ENCODE measurements at places on chromosomes 1 and 21.

DNA sequence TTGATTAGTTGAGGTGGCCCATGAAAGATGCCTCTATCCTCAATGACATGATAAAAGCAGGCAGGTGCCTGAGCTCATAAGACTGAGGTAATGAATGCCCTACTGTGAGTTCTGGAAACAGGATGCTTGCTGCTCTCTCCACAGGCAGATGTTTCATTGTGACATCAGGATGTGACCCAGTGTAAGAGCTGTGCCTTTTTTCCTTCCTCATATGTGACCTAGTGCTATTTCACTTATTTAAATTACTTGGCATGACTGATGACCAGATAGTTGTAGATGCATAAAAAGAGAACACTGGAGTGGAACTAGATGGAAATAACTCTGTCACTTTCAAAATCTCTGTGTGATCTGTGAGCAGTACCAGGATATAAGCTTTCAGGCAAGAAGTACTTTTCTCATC lies 31.9 kb downstream of the KIF14 start:
- no peak for DNase-seq

- DNase-seq = peak; percentile 64
These were observed 32.8 kb downstream of the OSBPL9 start for GRCh38 chr1:51649593-51650091.

DNA sequence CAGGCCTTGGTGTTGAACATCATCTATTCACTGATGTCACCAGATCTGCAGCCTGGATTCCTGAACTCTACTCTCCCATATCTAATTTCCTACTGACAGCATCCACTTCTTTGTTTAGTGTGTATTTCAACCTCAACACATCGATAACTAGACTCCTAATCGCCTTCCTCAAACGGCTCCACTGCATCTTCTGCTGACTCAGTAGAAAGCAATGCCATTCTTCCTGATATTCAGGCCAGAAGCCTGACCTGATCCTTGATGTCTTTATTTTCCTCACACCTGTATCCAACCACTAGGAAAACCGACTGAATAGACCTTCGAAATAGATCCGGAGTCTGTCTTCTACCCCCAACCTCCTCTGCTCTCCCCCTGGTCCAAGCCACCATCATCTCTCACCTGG lies 466.9 kb downstream of the PCP4 start:
- no peak for DNase-seq

DNA sequence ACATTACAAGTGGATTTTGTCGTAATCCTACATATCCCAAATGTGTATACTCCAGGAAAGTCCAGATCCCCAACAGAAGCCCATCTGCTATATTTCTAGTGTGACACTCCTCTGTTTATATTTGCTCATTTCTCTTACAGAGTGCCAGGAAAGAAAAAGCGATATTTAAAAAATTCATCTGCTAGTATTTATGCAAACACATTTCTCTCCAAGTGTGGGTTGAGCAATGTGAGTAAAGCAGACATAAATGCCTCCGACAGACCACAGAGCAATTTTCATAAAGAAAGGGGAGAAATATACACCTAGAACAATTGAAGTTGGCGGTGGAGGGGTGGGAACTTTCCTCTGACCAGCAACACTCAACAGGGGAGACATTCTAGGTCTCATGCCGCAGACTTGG lies 22.2 kb upstream of the RAP1A start:
- peak; percentile 84 for DNase-seq

GRCh38 chr1:167512046-167512654 lies 6.2 kb downstream of the CD247 start:
- DNase-seq = no peak

- peak; percentile 71 for DNase-seq
These were observed at the start of gene HEYL for GRCh38 chr1:39639305-39640130. Gene HEYL (minus strand): TSS chr1:39639643. CDS start chr1:39639625, 18 bp downstream.

DNA sequence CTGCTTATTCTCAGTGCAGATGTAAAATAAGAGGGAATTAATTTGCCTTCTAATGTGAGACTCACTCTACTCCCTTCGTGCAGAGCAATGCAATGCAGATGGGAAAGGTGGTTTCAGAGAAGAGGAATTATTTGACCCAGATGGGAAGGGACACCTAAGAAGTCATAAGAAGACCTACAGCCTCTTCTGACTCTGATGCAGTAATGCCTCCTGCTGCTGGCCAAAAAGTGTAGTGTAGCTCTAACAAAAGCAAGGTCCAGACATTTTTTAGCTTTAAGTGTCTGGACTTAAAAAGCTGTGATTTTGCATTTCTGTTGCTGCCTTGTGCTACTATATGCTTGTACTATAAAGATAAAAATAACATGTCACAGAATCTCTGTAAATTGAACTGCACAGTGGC lies 501.4 kb downstream of the TTLL7 start:
- peak; percentile 6 for DNase-seq

- DNase-seq = no peak
These were observed 872.7 kb upstream of the ADAMTS5 start for GRCh38 chr21:27839512-27840115.

DNA sequence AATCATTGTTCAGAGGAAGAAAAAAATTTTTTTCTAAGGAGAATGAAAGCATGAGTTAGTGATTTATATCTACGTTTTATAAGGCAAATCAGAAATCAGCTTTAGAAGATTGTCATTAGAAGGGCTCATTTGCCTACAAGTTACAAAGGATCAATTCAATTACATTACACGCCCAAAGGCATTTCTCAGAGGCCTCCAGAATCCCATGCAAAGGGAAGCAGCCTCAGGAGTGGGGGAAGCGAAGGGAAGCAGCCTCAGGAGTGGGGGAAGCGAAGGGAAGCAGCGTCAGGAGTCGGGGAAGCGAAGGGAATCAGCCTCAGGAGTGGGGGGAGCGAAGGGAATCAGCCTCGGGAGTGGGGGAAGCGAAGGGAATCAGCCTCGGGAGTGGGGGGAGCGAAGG lies 206.2 kb downstream of the GREM2 start:
- DNase-seq = no peak

DNA sequence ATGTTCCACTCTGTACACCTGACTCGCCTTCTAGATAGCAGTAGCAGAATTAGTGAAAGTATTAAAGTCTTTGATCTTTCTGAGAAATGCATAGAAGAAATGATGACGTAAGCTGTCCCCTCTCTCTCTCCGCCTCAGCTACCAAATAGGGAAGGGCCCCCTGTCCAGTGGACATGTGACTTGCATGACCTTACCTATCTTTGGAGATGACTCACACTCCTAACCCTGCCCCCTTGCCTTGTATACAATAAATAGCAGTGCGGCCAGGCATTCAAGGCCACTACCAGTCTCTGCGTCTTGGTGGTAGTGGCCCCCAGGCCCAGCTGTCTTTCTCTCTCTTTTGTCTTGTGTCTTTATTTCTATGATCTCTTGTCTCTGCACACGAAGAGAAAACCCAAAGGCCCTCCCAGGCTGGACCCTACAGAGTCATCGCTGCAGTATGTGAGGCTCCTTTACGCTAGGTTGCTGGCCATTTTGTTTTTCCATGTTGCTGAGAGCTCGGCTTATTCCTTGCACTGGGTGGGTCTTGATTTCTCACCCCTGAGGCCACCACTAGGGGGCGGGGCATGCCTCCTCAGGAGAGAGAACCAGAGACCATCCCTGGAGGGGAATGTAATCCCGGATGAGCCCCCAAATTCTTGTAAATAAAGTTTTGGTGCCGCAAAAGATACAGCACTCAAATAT lies 16.0 kb upstream of the ZBTB8B start:
- DNase-seq = peak; percentile 19

DNA sequence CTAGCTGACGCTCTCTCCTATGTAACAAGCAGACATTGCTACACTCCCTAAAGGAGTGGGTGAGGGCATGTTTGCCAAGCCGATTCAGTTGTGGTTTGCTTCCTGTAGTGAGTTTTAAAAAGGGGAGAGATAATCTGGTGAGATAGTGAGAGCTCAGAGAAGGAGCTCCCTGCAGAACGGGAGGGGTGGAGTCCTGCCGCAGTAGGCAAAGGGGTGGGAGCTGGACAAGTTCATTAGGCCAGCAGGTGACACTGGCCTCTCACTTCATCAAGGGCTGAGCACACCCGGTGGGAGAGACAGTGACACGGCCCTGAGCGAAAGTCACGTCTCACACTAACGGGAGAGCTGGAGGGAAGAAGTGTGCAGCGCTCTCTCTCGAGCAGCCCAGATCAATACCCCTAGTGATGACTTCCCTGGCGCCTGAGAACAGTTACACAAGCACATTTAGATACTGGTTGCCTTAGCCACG lies 144.0 kb upstream of the CD34 start:
- DNase-seq = no peak

DNA sequence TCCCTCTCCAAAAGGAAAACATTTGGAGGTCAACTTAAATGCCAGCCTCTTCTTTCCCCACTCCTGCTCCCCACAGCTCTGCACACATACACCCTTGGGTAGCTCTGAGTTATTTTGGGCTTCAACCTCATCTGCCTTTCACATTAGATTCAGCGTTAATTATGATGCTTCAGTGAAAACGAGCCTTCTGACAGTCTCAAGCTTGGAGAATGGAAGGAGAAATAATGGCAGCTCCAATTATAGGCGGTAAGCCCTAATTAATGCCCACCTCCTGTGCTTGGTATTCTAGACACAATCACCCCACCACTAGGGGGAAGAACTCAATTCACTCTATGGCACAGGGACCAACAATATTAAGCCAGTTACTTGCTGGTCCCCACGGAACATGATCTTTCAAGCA lies 397.9 kb downstream of the BRINP2 start:
- no peak for DNase-seq

Data from fibroblast of villous mesenchyme (primary cell).